ENCODE measurements at places on chromosomes 1 and 21.
A peak's percentile ranks its signal among the peaks of the same experiment; 100 is the strongest.

- H3K4me1 ChIP-seq, result peaks cover 76% of the 10 kb centered on the region
- no peak overlapping the region for H3K4me3 ChIP-seq
- no peaks in the 10 kb centered on the region for H3K27me3 ChIP-seq
- peaks cover 21% of the 10 kb centered on the region for H3K36me3 ChIP-seq
- peak overlapping the region; percentile 24 for H3K27ac ChIP-seq
Measured at GRCh38 chr1:100438375-100438774, 86.1 kb downstream of the CDC14A start.

DNA sequence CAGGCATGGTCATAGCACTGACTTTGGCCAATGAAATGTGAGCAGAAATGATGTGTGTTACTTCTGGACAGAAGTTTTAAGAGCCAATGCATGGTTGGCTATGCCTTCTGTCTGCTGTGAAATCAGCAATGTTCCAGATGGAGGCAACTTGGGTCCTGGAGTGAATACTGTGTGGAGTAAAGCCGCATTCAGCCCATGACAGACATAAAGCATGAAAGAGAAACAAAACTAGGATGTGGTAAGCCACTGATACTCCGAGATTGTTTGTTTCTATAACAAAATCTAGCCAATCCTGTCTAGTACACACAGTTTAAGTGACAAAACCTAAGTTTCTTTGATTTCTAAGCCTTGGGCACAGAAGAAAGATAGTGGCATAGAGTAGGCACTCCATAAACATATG, 47.1 kb upstream of the ARHGAP29 start:
- peaks cover 19% of the 10 kb centered on the region for H3K27me3 ChIP-seq
- DNase-seq, result no peak
- H3K4me1 ChIP-seq, result no peaks in the 10 kb centered on the region

DNA sequence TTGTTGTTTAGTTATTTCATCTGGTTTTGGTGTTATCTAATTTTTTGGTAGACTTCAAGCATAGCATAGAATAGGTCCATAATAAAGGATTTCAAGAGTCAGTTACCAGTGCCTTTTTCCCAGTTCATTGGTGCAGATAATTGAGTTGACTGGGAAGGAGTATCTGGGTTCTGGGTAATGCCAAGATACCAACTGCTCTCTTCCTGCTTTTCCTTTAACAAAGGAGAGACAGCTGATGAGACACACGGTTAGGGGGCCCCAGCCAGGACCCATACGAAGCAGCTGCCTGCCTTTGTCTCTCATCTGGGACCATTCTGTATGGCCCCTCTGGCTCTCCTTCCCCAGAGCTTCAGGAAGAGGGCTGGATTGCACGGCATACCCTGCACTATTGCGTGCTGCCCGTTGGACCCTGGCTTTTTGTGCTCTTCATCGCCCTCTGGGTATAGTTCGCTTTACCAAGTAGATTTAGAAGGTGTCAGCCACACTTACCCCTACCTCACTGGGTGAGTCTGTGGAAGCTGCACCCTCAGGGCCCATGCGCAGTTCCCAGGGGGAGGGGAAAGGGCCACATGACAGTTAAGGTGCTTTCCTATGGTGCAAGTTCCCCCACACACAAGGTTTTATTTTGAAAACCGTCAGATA, 7.0 kb downstream of the NAV1 start:
- H3K4me1 ChIP-seq, result no peaks in the 10 kb centered on the region
- H3K4me3 ChIP-seq, result no peak overlapping the region
- DNase-seq, result no peak
- H3K27ac ChIP-seq, result no peak overlapping the region
- H3K36me3 ChIP-seq, result no peaks in the 10 kb centered on the region
- H3K27me3 ChIP-seq, result peaks cover 15% of the 10 kb centered on the region

- no peaks in the 10 kb centered on the region for H3K36me3 ChIP-seq
- no peak overlapping the region for H3K27ac ChIP-seq
- no peak overlapping the region for H3K4me3 ChIP-seq
- H3K27me3 ChIP-seq, result no peaks in the 10 kb centered on the region
Measured at GRCh38 chr1:214384373-214385079, 103.6 kb downstream of the SMYD2 start.

DNA sequence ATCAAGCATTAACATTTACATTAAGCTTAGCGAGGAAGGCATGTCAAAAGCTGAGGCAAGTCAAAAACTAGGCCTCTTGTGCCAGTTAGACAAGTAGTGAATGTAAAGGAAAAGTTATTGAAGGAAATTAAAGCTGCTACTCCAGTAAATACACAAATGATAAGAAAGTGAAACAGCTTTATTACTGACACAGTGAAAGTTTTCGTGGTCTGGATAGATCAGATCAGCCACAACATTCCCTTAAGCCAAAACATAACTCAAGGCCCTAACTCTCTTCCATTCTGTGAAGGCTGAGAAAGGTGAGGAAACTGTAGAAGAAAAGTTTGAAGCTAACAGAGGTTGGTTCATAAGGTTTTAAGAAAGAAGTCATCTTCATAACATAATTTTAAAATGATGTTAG, 131.9 kb downstream of the VAV3 start:
- no peak overlapping the region for H3K4me3 ChIP-seq
- H3K27me3 ChIP-seq, result no peaks in the 10 kb centered on the region

- no peaks in the 10 kb centered on the region for H3K4me1 ChIP-seq
- DNase-seq, result no peak
- no peaks in the 10 kb centered on the region for H3K36me3 ChIP-seq
- H3K4me3 ChIP-seq, result no peak overlapping the region
- H3K27me3 ChIP-seq, result no peaks in the 10 kb centered on the region
- H3K27ac ChIP-seq, result no peak overlapping the region
Measured at GRCh38 chr1:81157686-81158085, 643.0 kb upstream of the ADGRL2 start.

GRCh38 chr1:164610538-164611222, 51.7 kb downstream of the PBX1 start:
- no peaks in the 10 kb centered on the region for H3K4me1 ChIP-seq
- DNase-seq, result no peak
- no peak overlapping the region for H3K4me3 ChIP-seq
- no peak overlapping the region for H3K27ac ChIP-seq
- H3K36me3 ChIP-seq, result no peaks in the 10 kb centered on the region

- no peak for DNase-seq
- H3K4me3 ChIP-seq, result no peak overlapping the region
- no peak overlapping the region for H3K27ac ChIP-seq
- no peaks in the 10 kb centered on the region for H3K27me3 ChIP-seq
- peaks cover 23% of the 10 kb centered on the region for H3K4me1 ChIP-seq
- no peaks in the 10 kb centered on the region for H3K36me3 ChIP-seq
Measured at GRCh38 chr1:198106011-198106410, 50.8 kb upstream of the NEK7 start.

GRCh38 chr1:1806890-1807289, 28.6 kb upstream of the NADK start:
- no peak overlapping the region for H3K4me3 ChIP-seq
- peaks cover 28% of the 10 kb centered on the region for H3K36me3 ChIP-seq
- peak overlapping the region; percentile 31 for H3K27ac ChIP-seq
- no peaks in the 10 kb centered on the region for H3K27me3 ChIP-seq
- DNase-seq, result no peak
- H3K4me1 ChIP-seq, result peaks cover 5% of the 10 kb centered on the region

- no peak overlapping the region for H3K27ac ChIP-seq
- no peak for DNase-seq
- peaks cover 15% of the 10 kb centered on the region for H3K4me1 ChIP-seq
- H3K4me3 ChIP-seq, result no peak overlapping the region
- H3K36me3 ChIP-seq, result no peaks in the 10 kb centered on the region
Measured at GRCh38 chr1:198498881-198499280, 41.6 kb downstream of the ATP6V1G3 start.

DNA sequence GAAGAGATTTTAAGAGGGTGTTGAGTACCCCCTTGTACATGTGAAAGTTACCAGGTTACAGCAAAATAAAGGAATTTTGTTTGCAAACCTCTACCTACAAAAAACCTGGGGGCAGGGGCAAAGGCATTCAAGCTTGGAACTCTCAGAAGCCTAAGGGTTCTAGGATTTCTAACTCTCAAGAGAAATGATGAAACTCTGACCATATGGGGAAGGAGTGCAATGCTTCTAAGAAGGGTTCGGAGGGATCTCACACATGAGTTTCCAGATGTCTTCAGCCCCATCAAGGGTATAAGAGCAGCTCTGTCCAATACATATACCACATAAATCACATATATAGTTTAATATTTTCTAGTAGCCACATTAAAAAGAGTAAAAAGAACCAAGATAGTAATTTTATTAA, 7.3 kb upstream of the FCGR2A start:
- no peak for DNase-seq
- no peak overlapping the region for H3K27ac ChIP-seq
- no peaks in the 10 kb centered on the region for H3K36me3 ChIP-seq
- H3K4me3 ChIP-seq, result no peak overlapping the region
- peaks cover 60% of the 10 kb centered on the region for H3K27me3 ChIP-seq

- no peak for DNase-seq
- H3K4me3 ChIP-seq, result peak overlapping the region; percentile 94
- peaks cover 43% of the 10 kb centered on the region for H3K4me1 ChIP-seq
- no peaks in the 10 kb centered on the region for H3K27me3 ChIP-seq
Measured at GRCh38 chr1:35555601-35556477, 1.4 kb downstream of the KIAA0319L start.

DNA sequence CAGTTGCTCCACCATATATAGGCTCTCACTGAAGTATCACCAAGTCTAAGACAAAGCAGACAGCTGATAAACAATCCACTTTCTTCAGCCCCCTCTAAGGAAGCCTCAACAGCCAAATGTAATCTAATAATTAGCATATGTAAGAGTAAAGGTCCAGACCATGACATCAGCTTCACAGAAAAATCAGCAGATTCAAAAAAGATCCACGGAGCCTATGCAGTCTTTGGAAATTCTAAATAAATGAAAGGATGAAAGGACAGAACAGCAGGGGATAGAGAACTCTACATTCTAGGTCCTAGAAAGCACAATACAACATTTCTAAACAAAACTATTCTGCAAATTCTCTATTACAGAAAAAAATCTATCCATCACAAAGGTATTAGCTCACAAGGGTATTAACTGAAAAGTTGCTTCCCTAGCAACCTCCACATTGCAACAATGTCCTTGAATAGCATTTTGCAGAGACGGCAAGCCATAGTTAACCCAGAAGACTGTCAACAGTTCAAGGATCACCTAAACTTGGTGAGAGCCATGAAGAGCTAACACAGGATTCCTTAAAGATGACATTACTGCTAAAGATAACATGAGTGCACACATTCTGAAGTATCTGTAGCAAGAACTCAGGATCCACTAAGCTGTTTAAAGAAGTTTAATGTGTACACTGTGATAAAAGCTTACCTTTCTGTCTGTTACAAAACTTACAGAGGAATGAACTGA, 74.3 kb downstream of the SIPA1L2 start:
- no peak for DNase-seq
- H3K27ac ChIP-seq, result no peak overlapping the region
- no peaks in the 10 kb centered on the region for H3K27me3 ChIP-seq
- H3K4me1 ChIP-seq, result peaks cover 4% of the 10 kb centered on the region
- no peak overlapping the region for H3K4me3 ChIP-seq
- H3K36me3 ChIP-seq, result no peaks in the 10 kb centered on the region

- H3K27me3 ChIP-seq, result no peaks in the 10 kb centered on the region
- no peak overlapping the region for H3K4me3 ChIP-seq
- no peak for DNase-seq
- no peak overlapping the region for H3K27ac ChIP-seq
Measured at GRCh38 chr1:181356505-181357340, 126.6 kb upstream of the CACNA1E start.

DNA sequence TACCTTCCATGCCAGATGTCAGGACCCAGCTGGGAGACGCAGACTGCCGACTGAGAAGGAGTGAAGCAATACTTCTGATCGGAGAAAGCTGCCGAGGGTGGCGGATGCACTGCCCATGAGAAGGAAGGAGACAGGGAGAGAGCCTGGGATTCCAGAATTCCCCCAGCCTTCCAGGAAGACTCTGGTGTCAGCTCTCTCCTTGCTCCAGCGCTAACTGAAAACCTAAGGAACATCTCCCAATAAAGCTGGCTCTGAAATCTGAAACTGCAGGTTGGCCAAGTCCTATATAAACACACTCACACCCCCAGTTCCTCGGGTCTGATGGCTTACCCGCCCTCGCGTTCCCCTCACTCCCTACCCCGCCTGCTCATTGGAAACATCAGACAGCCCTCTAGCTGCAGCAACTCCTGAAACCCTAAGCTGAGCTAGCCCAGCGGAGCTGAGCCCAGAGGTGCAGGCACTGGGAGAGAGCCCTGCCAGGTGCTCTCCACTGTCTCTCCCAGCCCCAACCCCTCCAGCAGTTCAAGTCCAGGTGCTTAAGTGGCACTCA, 52.3 kb downstream of the PLEKHA6 start:
- peaks cover 4% of the 10 kb centered on the region for H3K27me3 ChIP-seq
- H3K4me3 ChIP-seq, result no peak overlapping the region
- no peaks in the 10 kb centered on the region for H3K36me3 ChIP-seq
- no peak for DNase-seq

DNA sequence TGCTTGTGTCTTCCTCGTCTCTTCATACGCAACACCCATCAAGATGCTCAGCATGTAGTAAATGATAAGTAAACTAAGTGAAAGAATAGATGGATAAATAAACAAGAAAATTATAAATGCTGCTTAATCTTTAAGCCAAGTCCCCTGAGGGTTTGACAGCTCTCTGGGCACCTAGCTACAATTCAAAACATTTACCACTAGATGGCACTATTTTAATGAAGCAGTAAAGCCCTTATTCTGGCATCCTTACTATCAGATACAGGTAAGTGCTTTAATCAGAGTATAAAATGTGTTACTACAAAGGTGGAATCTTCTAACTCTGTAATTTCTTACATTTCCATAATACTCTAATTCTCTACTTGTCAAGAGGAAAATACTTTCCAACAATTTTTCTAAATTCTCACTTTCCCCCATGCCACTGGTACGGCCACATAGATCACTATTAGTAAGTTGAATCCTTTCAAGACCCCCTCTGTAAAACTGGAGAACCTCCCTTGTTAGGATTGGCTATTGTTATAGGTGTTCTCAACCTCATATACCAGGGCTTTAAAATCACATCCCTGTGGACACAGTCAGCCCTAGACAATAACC, 137.8 kb downstream of the BARHL2 start:
- H3K27ac ChIP-seq, result no peak overlapping the region
- H3K4me1 ChIP-seq, result no peaks in the 10 kb centered on the region
- H3K36me3 ChIP-seq, result no peaks in the 10 kb centered on the region
- H3K27me3 ChIP-seq, result peaks cover 5% of the 10 kb centered on the region
- no peak overlapping the region for H3K4me3 ChIP-seq
- no peak for DNase-seq

DNA sequence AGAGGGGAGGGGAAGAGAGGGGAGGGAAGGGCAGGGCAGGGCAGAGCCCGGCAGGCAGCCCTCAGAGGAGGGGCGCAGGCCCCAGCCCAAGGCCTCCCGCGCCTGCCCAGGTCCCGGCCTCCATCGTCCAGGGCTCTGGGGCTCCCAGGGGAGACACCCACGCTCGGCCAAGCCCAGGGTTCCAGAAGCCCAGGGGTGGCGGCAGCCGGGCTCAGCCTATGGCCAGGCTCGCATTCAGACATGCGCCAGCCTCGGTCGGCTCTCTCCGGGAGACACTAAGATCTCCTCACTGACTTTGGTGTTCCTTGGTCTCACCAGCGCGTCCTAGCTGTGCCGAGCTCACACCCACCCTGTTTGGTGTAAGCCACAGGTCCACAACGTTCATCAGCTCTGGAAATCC, 7.1 kb upstream of the ANKRD65 start:
- no peak for DNase-seq
- peaks cover 2% of the 10 kb centered on the region for H3K36me3 ChIP-seq
- H3K4me1 ChIP-seq, result peaks cover 2% of the 10 kb centered on the region
- peaks cover 21% of the 10 kb centered on the region for H3K27me3 ChIP-seq

All from activated naive CD8-positive, alpha-beta T cell treated with anti-CD3 and anti-CD28 coated beads, Interleukin-2, amount 50 U/mL, for 24 hours (primary cell).